Naive thymus-derived CD8-positive, alpha-beta T cell (primary cell): ENCODE measurements at places on chromosomes 6 and 20.
A peak's percentile ranks its signal among the peaks of the same experiment; 100 is the strongest.

GRCh38 chr20:36969478-36970186, 18.1 kb upstream of the SAMHD1 start:
- peak; percentile 23 for DNase-seq

DNA sequence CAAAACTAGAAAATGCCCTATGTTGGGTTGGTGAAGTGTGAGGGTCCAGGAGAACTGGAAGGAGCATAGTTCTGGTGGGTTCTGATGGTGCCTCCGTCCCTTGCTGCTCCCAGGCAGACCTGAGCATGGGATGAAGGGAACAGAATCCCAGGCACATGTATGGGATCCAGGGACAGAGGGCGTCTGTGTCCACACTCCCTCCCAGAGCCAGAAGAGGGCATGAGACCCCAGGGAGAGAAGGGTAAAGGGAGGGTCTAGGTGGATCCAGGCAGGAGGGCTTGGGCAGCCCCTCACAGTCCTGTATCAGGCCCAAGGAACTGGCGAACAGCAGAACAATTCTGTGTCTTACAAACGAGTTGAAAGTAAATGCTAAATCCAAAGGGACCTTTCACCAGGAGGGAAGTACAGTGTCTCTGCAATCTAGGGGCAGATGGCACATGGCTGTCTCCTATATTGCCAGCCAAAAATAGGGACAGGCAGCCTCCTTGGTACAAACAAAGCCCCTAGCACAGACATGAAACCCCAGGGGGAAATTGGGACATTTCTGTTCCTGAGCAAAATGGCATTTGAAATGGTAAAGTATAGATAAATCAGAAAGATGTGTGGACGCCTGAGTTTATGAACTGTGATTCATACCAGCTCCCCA, 2.5 kb upstream of the BPIFA1 start:
- no peak for DNase-seq

DNA sequence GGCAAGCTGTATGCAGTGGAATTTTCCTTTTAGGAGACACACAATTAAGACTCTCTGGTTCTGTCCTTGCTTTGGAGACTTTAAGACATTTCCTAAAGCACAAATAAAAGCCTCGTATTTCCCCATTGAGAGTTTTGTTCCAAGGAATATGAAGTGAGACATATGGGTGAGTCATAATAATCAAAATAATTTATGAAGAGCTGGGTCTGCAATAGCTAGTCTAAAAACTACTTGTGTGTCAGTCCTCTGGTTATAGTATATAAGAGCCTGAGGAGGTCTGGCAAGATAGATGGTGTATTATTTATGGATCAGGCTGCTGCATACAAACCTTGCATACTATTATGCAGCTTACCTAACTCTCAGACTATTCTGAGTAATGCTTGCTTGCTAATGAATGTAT, 142.6 kb downstream of the ADGRG6 start:
- no peak for DNase-seq

GRCh38 chr6:144144996-144145395, 5.3 kb upstream of the STX11 start:
- no peak for DNase-seq

DNA sequence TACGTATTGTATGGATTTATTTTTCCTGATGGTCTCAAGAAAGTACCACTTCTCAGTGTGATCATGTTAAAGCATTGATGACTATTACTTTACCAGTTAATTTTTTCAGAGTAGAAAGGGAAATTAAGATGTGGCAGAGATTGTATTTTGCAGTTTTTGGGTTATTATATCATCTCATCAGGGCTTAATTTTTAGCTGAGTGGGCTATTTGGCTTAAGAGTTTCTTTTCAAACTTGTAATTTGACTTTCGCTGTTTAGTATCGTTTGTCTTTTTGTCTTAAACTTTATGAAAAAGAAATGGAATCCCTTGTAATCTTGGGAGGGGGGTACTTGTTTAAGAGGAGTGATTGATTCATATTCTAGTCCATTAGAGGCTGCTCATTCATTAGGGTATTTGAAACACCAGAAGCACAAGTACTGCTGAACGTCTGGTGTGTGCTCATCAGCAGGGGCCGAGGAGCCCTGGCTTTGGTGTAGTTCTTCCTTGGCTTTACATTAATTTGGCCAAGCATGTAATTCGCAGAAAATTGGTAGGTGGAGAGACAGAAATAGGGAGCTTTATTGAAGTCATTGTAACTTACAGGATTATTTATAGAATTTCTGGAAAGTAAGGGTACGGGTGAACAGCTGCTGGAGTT, 112.4 kb downstream of the TIAM2 start:
- DNase-seq, result no peak

DNA sequence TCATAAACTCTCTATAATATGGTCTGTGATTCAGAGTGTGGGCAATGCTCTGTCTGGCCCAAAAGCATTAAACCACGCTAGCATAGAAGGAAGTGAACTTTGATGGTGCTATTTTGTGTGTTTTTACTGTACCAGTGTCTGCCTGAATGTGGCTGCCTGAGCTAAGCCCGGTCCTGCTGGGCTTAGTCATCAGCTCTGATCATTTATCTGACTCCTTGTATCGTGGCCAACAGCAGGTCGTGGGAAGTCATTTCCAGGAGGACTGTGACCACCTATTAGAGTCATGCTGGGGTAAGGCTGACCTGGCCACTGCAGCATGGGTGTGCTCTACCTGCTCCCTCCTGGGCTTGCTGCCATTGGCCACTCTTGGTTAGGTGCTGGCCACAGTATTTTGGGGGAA, 239.1 kb upstream of the CEP162 start:
- DNase-seq, result no peak

- no peak for DNase-seq
Measured at GRCh38 chr20:47989957-47990356, 204.7 kb upstream of the SULF2 start.

- no peak for DNase-seq
Measured at GRCh38 chr6:105747823-105748405, 338.2 kb upstream of the PRDM1 start.

GRCh38 chr20:62142252-62143080, 728 bp downstream of the PSMA7 start:
- DNase-seq, result peak; percentile 27

- DNase-seq, result no peak
Measured at GRCh38 chr6:99668036-99668705, 61.5 kb downstream of the PRDM13 start.

DNA sequence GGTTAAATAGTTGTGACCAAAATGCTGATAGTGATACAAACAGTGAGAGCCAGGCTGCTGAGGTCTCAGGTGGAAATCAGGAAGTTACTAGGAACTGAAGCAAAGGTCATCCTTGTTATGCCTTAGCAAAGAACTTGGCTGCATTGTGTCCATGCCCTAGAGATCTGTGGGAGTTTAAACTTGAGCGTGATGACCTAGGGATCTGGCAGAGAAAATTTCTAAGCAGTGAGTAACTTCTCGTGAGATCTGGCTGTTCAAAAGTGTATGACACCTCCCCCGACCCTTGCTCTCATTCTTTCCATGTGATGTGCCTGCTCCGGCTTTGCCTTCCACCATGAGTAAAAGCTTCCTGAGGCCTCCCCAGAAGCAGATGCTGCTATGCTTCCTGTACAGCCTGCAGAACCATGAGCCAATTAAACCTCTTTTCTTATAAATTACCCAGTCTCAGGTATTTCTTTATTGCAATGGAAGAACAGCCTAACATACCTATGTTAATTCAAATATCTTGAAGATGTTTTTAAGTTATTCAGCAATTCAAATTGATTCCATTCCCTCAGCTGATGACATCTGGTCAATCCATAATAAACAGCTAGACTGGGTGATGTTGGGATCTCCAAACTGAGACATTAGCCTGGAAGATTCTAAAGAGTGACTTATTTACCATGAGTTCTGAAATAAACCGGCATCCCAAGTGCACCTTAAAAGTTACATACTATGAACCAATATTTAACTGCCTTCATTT, 33.8 kb downstream of the KIF16B start:
- no peak for DNase-seq

GRCh38 chr20:51237278-51237677, 214.4 kb upstream of the KCNG1 start:
- no peak for DNase-seq

DNA sequence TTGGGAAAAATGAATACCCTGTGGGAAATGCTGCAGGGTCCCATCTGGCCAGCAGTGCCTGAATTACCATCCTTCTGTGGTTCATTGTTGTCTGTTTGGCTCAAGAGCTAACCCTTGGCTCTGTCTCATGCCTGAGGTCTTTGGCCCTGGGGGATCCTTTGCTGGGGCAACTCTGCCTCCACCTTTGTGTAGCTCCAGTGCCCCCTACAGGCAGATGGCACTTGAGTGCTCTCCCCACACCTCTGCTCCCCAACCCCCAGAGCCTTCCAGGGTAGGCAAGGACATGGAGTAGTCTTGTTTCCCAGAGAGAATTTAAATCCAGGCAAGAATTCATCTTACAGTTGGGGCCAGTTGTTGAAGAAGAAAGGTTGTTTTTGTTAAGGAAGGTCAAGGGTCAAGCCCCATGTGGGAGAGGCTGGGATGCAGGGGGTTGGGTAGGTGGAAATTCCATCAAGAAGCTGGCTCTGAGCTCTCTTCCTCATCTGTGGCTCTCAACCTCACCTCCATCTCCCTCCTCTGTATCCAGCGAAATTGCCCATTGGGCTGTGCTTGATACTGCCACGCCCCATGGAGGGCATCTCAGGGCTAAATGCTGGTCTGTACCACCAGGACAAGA, 44.2 kb downstream of the ZNF831 start:
- DNase-seq, result peak; percentile 77

GRCh38 chr6:129498950-129499842, 210.8 kb downstream of the ARHGAP18 start:
- peak; percentile 58 for DNase-seq

GRCh38 chr6:41688256-41688965, 47.0 kb downstream of the TFEB start:
- DNase-seq, result no peak

DNA sequence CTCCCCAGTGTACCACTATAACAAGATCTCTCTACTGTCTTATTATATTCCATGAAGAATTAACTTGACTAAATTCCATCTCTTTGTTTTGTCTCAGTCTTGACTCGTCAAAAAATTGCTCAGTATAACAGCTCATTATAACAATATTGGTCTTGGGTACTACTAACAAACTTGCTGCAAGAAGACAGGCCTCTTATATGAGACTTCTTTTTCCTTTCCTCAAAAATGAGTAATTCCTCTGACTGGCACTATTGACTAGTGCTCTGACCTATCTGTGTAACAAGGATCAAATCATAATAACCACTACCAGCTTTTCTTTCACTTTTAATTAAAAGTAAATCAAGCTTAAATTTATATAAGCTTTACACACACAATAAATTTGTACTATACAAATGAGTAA, 91.3 kb upstream of the THEMIS start:
- no peak for DNase-seq

- no peak for DNase-seq
Measured at GRCh38 chr6:149331871-149332270, 14.4 kb downstream of the TAB2 start.
